ENCODE measurements at places on chromosomes 12 and 14. TPM values are rescaled to one million over a fixed set of nuclear protein-coding genes. Genes with fewer than 3 reads are reported as not detected.
A peak's percentile ranks its signal among the peaks of the same experiment; 100 is the strongest.

The NFE2 gene
- 0.40 TPM for total RNA-seq

- DNase-seq = no peak
Measured at GRCh38 chr12:69686731-69687130, 12.4 kb downstream of the BEST3 start.

The SYNE3 gene
- 36.1 TPM for total RNA-seq

The MMP14 gene
- 137 TPM for total RNA-seq

DNA sequence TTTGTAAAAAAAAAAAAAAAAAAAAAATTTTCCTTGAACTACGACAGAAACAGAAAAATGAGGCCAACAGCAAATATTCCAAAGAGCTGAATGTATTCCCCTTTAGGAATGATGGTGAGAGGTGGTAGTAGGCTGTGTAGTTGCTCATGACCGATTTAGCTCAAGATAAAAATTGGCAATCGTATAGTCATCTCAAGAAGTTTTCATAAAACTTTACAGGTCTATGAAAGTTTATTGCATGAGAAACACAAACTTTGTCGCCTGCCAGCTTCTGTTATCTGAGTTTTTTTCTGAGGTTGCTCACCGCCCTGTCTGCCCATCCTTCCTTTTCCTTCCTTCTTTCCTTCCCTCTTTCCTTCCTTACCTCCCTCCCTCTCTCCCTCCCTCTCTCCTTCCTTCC, 605.5 kb downstream of the BCL11B start:
- DNase-seq = no peak

DNA sequence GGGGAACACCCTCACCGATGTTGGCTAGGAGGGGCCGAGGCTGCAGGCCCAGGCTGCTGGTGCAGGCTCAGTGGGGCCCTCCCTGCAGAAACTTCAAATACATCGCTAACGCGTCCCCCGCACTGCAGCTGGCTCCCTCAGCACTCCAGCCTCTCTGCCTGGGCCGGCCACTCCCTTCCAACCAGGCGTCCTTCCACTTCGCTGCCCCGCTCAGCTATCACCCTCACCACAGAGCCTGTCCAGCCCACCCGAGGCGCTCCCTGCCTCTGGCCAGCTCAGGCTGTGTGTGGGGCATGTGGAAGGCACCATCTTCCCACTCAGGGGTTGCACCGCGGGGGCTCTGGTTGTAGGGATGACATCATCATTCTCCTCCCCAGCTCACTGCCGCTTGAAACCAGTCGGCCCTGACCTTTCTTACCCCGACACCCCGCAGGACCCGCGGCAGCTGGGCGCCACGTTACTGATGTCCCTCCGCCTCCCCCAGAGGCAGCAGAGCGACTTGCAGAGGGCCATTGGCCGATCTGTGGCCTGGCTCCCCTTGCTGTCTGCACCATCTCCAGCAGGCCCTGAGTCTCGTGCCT, 199.9 kb upstream of the RTL1 start:
- DNase-seq = no peak

The SRRM4 gene
- not detected for total RNA-seq

DNA sequence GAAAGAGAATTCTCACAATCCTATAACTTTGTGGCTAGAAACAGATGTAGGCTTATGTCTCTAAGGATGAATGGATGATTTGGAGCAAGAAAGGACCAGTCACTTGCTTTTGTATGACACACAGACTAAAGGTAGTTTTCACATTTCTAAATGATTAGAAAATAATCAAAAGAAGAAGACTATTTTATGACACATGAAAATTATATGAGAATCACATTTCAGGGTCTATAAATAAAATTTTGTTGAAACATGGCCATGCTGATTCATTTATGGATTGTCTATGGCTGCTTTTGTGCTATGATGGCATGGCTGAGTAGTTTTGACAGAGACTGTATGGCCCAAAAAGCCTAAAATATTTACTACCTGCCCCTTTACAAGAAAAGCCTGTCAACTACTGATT, 49.4 kb upstream of the FRMD6 start:
- no peak for DNase-seq

- DNase-seq = no peak
Measured at GRCh38 chr12:88472775-88473174, 107.5 kb downstream of the KITLG start.

The BORCS5 gene
- total RNA-seq = 87.1 TPM

The SLC2A3 gene
- total RNA-seq = 44.0 TPM

GRCh38 chr12:16604596-16605252, 1.2 kb downstream of the LMO3 start:
- DNase-seq = peak; percentile 25

The B3GNT4 gene
- not detected for total RNA-seq

GRCh38 chr12:108686780-108687179, 44.5 kb downstream of the CORO1C start:
- no peak for DNase-seq

- DNase-seq = peak; percentile 59
Measured at GRCh38 chr12:7188562-7189397, 706 bp upstream of the PEX5 start.

GRCh38 chr12:94763462-94763861, 113.1 kb upstream of the TMCC3 start:
- no peak for DNase-seq

The KLHDC1 gene
- total RNA-seq = 28.7 TPM

DNA sequence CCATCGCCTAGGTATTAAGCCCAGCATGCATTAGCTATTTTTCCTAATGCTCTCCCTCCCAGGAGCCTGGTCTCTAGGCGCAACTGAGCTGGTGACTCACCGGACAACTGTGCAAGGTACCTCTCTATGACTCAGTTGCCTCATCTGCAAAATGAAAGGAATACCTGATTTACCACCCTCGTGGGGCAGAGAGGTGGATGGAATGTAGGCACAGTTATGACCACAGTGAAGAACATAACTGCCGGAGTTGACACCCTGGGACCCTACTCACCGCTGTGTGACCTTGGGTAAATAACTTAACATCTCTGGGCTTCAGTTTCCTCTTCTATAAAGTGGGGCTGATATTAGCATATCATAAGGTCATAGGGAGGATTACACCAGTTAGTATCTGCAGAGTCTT, 22.6 kb downstream of the BCL11B start:
- DNase-seq = no peak

The COX8C gene
- not detected for total RNA-seq

GRCh38 chr12:27785882-27786570, 6.0 kb upstream of the MANSC4 start:
- DNase-seq = no peak

DNA sequence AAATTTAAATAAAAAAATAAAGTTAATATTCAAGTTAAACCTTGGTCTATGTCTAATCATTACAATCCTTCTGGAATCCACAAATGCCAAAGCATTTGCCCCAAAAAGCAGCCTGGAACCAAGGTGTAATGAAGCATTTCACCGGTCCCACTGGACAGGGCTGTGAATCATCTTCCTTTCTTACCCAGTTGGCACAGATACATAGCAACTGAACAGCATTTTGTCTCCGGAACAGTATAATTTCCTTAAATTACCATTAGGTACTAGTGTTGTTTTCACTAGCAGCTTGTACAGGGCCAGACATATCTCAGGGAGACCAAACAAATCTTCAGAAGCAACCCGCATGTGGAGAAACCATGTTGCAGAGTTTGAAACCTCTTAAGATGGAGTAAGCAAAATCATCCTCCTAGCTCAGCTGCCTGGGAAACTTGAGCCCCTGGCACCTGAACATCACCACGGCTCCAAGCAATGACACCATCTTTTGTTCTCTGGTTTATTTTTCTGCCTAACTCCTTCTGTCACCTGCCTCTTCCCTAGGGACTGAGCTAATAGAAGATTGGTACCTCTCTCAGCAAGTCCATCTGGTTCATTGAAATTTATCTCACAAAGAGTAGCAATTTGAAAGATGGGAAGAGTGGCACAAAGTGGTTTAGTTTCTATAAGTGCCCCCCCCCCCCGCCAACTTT, 17.9 kb upstream of the MDM1 start:
- no peak for DNase-seq

The ATG101 gene
- 38.0 TPM for total RNA-seq

The FAR2 gene
- total RNA-seq = 14.4 TPM

The CEP170B gene
- total RNA-seq = 9.0 TPM

DNA sequence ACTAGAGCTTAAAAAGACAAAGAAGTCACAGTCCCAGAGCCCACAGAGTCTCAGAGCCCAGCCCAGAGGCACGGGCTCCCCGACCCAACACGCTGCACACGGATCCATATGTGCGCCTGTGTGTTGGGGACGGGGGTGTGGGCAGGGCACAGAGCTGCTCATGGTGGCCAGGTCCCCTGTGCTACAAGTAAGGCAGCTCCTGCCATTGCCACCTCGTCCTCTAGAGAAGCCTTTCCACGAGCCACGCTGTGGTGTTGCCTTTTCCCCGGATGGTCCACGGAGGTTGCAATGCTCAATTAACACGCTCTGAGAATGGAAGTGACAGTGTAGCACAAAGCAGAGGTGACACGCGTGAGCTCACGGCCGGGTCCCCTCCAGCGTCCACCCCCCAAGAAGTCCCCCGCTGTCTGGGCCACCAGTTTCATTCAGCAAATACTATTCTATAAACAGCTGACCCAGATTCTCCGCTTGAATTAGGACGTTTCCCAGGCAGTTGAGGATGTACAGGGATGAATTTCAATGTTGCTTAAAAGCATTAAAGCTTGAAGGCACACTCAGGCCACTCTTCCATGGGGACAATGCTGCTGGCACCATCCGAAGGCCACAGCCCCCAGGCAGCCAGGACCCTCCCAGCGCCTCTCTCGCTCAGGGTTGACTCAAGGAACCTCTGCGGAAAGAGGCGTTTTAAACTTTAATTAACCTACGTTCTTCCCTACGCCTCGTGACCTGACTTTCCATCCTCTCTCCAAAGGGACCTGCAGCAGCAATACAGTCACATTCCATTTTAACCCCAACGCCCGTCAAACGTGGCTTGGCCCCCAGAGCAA, 22.7 kb upstream of the EIF5 start:
- no peak for DNase-seq

The DBX2 gene
- total RNA-seq = not detected

- DNase-seq = no peak
Measured at GRCh38 chr12:95802482-95803270, 12.1 kb upstream of the NTN4 start.

- DNase-seq = peak; percentile 58
Measured at GRCh38 chr12:116303929-116304328, 26.4 kb upstream of the MED13L start.

The FOXA1 gene
- total RNA-seq = not detected

GRCh38 chr12:41479426-41479825, 291.3 kb downstream of the PDZRN4 start:
- DNase-seq = no peak

DNA sequence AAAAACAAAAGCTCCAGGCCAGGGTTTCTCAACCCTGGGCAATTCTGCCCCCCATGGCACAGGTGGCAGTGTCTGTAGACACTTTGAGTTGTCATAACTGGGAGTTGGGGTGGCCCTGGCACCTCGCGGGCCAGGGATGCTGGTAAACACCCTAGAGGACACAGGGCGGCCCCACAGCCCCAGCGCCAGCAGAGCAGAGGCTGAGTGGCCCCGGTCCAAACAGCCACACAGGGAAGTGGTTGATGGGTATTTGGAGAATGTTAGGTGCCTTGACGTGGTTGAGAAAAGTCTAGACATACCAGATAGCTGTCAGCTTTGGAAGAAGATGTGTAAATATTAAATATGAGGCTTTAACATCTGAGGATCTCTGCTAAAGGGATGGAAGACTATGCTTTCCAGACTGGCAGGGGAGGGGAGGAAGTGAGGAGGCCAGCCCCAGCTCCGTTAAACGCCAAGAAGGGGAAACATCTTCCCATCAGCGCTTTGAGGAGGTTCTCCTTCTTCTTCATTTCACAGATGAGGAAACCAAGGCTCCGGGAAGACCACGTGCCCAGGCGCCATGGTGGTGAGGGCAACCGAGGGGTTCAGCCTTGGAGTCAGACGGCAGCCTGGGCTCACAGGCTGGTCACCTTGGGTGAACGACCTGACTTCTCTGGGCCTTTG, 103.7 kb downstream of the SCARB1 start:
- DNase-seq = no peak
